ENCODE measurements at places on chromosomes 11 and 22. TPM values are rescaled to one million over a fixed set of nuclear protein-coding genes. Genes with fewer than 3 reads are reported as not detected.
A peak's percentile ranks its signal among the peaks of the same experiment; 100 is the strongest.

DNA sequence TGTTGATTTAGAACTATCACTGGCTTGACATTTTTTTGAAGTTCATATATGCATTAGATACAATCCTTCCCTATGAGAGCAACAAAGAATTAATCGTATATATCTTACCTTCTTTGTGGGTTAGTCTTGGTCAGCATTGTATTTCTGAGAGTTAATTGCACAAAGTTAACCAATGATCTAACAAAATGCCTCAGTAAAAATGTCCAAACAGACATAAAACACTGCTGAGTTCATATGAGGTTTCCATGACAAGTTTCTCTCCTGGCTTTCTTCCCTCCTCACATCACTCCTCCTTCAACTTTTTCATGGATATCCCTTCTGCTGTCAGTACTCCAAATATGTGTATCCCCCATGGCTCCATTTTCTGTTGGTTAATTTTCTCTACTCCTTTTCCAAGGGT lies 9.0 kb downstream of the MAP6 start:
- no peak for ATAC-seq

DNA sequence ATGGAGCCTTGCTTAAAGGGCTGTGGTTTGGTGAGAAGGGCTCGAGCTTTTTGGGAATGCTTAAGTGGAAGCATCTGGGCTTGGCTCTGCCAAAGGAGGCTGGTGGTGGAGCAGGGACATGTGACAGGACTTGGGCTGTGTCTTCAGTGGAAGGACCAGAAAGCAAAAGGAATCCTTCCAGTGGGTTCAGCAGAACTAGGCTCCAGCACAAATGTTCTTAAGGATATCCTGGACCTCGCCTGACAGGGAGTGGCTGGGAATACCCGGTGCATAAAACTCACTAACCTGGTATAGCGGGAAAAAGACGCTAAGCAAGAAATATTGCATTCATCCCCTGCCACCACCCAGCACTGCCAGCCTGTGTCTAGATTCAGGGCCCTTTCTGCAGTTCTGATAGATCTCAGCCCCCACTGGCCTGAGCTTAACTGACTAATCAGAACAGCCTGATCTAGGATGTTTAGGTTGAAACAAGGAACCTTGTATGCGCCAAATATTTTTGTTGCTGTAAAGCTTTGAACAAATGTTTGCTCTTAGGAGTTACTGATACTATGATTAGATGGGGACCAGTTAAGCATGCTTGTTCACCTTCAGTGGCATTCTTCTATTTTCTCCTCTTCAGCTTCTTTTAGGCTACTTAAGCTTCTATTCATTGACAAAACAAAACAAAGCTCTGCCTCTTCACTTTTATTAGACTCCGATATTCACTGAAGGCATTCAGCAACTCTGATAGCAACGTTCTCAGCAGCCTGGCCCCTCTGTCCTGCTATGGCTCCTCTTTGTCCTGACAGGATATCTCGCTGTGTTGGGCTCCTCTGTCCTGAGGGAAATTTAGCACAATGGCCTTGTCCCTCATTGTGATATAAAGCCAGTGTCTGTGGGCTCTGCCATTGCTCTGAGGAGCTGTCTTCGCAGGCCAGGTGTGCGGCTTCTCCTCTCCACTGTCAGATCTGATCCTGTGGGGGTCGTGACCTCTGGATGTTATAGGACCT lies 25.0 kb downstream of the PPFIBP2 start:
- no peak for ATAC-seq

DNA sequence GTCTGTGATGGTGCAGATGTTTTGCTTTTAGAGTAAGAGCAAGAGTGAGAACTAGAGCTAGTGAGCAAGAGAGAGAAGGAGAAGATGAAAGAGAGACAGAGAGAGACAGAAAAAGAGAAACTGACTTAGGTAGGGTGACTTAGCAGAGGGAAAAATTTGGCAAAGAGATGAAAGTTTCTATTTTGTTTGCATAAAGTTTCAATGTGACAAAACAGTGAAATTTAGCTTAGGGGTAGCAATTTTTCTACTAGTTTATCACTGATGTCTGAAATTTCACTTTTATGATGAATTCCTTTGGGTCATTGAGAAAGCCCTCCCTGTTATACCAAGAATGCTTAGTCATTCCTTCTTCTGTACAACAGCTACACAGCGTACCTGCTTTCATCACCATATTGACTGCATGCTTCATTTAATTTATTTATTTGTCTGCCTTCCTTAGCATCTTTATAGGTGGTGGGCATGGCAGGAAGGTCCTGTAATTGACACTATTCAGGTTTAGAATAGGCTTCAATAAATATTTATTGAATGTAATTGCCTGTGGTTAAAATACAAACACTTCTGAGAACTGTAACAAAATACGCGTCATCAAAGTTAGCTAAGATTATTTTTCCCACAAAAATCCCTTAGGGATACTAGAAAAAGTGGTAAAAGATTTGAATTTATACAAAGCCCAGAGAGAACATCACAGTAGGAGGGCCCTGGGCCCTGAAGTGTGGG lies 19.9 kb upstream of the CTSC start:
- ATAC-seq = no peak

DNA sequence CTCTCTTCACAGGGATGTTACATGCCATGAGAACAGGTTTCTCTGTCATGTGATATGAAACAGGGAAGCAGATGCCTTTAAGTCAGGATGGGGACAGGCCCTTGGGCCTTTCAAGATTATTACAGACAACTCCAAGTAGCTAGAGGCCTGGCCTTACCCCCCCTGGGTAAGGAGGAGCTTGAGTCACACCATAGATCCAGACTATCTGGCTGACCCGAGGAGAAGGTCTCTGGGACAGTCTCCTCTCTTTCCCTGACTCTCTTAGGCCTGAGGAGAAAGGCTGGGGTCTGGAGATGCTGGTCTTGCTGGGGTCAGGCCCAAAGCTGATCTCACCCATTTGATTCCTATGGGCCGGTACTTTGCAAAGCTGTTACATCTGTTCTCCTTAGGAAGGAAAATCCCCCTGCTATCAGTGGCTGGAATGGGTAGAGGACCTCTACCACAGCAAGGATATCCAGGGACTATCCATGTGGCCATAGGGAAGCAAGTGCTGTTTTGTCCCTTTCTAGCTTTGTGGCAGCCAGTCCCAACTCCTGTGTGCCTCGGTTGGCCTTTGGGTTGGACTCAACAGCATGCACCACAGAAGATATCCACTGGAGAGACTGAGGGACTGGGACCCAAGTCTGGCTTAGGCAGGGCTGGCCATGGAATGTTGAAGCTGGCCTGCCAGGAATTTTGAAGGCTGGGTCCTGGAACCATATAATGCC lies 25.2 kb downstream of the RELT start:
- no peak for ATAC-seq

DNA sequence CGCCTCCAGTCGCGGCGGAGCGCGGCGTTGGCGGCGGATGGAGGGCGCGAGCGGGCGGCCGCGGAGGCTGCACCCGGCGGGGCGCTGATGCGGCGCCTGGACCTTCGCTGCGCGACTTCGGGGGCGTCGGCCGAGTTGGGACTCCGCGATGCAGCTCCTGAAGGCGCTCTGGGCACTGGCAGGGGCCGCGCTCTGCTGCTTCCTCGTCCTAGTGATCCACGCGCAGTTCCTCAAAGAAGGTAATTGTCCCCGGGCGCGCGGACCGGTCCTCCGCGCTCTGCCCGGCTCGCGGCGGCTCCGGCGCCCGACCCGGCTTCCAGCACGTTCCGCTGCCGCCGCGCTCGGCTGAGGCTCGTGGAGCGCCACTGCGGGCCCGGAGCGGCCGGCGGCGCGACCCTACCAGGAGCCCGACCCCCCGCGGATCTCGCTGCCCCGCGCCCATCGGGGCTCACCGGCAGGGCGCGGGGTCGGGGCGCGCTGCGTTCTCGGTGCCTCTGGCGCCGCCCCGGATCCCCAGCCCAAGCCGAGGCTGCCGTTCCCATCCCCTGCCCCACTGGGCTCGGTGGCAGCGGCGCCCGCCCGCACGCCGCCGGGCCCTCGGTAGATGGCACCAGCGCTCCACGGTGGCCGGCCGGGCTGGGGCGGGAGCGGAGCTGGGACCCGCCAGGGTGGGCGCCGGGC lies 1251.2 kb downstream of the BRD1 start:
- peak; percentile 73 for ATAC-seq

GRCh38 chr22:29012101-29012433 lies 49.6 kb downstream of the C22orf31 start:
- no peak for ATAC-seq

DNA sequence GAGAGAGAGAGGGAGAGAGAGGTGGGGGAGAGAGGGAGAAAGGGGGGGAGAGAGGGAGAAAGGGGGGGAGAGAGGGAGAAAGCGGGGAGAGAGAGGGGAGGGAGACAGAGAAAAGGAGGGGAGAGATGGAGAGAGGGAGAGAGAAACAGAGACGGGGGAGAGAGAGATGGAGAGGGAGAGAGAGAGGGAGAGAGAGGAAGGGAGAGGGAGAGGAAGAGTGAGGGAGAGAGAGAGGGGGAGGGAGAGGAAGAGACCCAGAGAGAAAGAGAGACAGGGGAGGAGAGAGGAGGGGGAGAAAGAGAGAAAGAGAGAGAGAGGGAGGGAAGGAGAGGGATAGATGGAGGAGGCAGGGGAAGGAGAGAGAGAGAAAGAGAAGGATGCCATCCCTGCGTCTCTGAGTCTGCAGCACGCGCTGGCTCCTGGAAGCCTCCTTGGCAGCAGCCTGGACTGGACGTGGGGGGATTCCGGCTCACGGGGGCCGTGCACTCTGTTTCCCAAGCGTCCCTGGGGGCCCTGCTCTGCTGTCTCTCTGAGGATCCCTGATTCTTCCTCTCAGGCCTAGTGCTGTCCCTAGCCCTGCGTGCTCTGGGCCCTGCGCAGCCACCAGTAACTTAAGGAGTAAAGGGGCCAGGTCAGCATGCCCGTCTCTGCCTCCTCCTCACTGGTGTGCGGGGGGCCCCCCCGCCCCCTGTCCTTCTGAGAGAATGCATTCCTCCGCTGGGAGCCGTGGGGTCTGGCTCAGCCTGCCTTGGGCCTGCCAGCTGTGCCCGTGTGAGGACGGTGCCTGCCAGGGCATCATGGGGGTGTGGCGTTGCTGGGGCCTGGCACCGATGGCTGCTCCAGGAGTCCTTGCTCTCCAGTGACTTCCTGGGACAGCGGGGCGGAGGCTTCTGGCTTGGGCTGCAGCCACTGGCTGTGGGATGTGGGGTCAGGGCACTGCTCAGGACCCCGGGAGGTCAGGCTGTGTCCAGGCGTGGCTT lies 429.5 kb downstream of the TBC1D22A start:
- no peak for ATAC-seq

DNA sequence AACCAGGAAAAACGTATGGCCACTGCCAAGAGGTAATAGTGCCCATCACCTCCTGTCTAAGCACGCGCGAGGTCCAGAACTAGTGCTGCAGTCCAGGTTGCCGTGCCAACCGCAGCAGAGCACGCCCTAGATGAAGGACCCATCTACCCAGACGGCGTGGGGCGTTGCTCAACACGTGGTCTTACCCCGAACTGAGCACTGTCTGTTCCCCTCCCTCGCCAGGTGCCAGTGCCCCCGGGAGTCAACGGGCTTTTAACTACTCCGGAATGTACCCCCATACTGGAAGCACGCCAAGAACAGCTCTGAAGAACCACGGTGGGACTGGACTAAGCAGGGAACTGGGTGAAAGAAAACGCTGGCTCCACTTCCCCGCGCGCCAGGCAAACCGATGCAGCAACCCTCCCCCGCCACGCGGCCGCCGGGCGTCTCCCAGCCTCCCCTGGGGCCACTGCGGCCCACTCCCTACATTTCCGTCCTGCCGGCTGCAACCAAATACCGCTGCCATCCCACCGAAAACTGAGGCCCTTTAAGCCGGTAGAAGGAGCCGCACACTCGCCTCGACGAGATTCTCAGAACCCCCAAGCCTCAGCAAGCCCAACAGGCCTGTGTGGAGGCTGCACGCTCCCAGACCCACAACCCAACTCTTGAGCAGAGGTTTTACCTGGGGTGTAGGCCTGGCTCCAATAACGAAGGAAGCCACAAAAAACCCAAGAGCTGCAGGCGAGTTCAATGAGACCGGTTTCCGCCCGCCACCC lies at the start of gene HSPA8:
Gene HSPA8, minus strand, starts transcription at position 734 of the 755 bp plus-strand sequence. CDS start 812 bp downstream, outside the sequence.
- ATAC-seq = peak; percentile 18

DNA sequence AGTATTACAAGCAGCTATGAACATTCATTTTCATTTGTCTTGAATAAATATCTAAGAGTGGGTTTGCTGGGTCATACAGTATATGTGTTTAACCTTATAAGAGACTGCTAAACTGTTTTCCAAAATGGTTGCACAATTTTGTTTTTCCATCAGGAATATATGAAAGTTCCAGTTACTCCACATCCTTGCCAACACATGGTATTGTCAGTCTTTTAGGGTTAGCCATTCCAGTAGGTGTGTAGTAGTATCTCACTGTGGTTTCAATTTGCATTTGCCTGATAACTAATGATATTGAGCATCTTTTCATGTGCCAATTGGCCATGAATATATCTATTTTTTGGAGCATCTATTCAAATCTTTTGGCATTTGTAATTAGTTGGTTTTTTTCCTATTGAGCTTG lies 7.7 kb upstream of the CCDC83 start:
- no peak for ATAC-seq

GRCh38 chr22:19905347-19906276 lies 36.0 kb upstream of the COMT start:
- no peak for ATAC-seq

- peak; percentile 81 for ATAC-seq
These were observed 22.3 kb downstream of the PPFIBP2 start for GRCh38 chr11:7536100-7536499.

GRCh38 chr11:111978028-111978771 lies 41.1 kb downstream of the DIXDC1 start:
- peak; percentile 61 for ATAC-seq

DNA sequence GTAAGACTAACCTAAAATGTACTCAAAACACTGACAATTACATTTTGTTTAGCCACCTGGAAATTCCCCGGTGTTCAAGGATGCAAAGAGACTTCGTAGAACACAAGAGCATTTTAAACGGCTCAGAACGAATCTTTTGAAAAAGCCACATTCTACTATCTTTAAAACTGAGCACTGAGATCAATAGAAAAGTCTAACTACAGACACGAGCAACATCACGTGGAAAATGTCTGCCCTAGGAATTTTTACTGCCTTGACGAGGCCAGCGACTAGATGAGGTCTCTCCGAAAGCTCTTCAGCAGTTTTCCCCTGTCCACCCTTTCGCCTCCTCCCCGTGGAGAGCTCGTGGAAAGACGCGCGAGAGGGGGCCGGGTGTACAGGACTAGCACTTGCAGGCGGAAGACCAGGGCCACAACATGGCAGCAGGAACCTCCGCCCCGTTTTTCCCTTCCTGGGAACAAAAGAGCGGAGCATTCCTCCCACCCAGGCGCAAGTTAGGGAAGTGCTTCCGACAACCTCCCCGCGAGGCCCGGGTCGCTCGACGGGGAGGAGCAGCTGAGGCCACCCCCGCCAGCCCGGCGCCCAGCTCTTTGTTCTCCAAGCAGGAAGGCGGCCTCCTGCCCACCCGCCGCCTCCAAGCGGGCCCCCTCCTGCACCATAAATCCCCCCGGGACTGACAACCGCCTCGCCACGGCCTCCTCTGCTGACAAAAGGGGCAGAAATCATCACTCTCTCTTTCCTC lies 1.1 kb downstream of the EIF4G2 start:
- peak; percentile 2 for ATAC-seq

Gene BBS1
- total RNA-seq = 54.3 TPM

Gene MS4A4A
- total RNA-seq = not detected

Gene PRODH
- 13.7 TPM for total RNA-seq

Gene PTPMT1
- total RNA-seq = 31.6 TPM

Gene GLYATL1
- total RNA-seq = not detected

All from motor neuron (in vitro differentiated cells).